ENCODE measurements at places on chromosomes 11 and 22.

DNA sequence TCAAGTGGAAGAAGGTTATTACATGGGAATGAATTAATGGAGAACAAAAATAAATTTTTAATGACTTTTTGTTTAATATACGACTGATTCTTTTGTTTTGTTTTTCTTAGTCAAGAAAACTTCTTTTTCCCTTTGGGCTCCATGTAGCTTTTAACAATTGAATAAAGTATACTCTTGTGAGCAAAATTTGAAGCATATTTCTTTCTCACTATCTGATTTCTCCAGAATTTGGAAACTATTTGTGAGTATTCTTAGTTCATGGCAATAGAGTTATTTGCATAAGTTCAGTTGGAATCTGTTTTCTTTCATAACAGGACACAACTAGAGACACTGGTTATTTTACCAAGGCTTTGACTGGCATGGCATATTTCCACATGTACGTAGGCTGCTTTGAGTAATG lies 3.8 kb upstream of the APOL1 start:
- DNase-seq, result no peak

- no peak for DNase-seq
Measured at GRCh38 chr11:81840380-81840779, 893.3 kb downstream of the FAM181B start.

GRCh38 chr22:22074634-22075381 lies 92.2 kb upstream of the TOP3B start:
- DNase-seq, result no peak

DNA sequence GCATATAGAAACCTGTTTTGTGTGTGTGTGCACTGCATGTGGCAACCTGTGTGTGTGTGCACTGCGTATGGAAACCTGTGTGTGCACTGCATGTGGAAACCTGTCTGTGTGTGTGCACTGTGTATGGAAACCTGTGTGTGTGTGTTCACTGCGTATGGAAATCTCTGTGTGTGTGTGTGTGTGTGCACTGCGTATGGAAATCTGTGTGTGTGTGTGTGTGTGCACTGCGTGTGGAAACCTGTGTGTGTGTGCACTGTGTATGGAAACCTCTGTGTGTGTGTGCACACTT lies 72.2 kb upstream of the CCND1 start:
- no peak for DNase-seq

- DNase-seq, result no peak
Measured at GRCh38 chr11:125990244-125990643, 44.4 kb downstream of the VSIG10L2 start.

DNA sequence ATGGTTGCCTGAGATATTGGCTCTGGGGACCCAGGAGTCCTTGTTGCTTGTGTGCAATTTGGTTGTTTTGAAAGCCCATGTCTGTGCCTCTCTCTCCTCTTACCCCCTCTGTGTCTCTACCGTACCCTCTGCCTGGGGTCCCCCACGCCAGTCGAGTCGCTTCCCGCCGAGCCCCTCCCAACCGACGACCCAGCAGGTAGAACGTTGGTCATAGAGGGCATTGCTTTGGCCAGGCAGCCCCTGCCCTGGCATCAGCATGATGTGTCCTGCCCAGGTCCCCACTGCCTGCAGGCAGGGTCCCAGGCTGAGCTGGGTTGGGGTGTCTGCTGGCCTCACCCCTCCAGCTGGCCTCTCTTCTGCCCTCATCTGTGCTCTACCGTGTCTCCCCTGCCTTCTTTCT lies 35.0 kb downstream of the TREH start:
- no peak for DNase-seq

DNA sequence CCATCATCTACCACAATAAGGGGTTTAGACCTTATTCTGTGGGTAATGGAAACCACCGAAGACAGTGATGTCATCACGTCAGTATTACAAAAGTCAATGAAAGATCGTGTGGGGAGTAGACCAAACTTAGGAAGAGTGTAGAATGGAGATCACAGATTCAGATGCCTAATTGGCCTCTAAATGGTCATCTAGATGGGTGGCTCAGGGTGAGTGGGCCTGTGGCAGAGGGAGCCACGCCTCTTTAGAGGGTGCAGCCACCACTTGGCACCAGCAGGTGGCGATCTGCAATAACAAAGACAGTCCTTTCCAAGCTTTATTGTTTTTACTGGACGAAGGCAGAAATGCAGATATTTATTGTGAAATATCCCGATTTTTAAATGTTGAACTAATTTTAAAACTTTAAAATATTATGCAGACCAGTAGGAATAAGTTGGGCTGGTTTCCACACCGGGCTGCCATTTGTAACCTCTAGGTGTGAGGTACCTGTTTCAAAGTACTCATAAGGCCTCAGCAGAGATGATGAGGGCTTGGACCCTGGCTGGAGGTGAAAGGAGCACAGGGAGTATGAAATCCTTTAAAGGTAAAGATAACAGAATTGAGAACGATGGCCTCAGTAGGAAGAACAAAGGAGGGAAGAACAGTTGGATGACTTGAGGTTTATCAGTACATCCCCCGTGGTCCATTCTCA lies 222.0 kb downstream of the DBX1 start:
- no peak for DNase-seq

DNA sequence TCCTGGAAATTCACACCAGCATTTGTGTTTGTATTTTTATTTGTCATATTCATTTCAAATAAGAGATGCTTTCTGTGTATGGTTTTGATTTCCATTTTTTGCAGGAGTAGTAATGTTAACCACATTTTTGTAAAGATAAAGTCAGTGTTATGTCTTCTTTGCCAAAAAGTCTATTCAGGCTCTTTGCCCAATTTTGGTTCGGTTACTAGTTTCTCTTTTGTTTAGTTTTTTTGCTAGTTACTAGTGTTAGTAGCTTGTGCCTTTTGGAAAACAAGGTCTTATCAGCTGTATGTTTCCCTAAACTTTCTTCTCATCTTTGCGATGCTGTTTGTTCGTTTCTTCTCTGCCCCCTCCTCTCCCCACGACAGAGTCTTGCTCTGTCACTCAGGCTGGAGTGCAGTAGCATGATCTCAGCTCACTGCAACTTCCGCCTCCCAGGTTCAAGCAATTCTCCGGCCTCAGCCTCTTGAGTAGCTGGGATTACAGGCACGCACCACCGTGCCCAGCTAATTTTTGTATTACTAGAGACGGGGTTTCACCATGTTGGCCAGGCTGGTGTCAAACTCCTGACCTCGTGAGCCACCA lies 112.3 kb upstream of the GRK3 start:
- no peak for DNase-seq

DNA sequence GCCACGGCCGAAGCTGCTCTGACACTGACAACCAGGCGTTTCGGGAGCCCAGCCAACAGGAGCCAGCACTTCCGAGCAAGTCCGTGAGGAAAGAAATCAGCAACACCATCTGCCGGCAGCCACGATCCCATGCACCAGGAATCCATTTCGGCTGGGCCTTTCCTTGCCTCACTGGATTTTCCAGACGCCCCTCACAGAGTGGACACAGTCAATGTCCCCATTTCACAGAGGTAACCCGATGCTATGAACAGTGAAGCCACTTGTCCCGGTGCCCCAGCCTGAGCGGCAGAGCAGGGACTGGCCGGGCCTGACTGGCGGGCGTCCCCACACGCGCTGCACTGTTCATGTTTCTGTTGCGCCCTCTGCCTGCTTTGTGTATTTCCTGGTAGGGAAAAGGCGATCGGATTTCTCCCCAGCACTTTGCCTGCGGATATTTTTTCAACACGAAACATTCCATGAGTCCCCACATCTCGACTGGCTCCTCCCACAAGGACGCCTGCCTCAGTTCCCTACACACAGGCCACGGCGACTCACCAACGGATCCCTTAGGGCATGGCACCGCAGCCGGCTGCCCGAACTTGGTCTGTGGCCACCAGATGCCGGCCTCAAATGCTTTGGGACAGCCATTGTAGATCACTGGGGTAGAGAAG lies 55.3 kb downstream of the TRMU start:
- no peak for DNase-seq

DNA sequence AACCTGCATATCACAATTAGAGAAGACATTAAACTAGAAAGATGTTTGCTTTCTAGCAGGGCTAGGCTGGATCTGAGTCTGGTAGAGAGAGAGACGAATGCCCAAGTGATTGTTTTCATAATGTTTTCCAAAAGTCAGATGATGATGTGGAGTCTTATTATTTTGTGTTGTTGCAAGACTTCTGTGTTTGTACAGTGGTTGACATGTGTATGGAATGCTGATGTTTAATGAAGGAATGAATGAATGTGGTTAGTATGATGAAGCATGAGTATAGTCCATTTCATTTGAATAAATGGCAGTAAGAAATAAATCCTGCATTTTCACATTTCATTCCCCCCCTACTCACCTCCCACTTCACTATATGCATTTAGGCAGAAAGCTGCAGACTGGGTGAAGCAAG lies 69.6 kb downstream of the PPP2R1B start:
- DNase-seq, result no peak

DNA sequence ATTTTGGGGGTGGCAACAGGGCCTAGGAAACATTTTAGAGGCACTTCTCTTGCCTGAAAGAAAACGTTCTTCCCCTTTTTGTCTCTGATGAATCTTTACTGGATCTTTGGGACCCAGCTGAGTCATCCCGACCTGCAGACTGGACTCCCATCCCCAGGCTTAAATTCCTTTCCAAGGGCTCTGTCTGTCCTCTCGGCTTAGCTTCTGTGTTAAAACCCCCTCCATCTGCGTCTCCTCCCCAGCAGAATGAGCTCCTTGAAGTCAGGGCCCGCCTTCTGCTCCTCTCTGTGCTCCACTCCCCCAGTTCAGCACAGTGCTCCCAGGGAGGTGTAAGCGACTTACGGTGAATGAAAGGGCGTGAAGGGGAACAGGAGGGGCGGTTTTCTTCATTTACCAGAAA lies 895 bp upstream of the DAGLA start:
- DNase-seq, result no peak

DNA sequence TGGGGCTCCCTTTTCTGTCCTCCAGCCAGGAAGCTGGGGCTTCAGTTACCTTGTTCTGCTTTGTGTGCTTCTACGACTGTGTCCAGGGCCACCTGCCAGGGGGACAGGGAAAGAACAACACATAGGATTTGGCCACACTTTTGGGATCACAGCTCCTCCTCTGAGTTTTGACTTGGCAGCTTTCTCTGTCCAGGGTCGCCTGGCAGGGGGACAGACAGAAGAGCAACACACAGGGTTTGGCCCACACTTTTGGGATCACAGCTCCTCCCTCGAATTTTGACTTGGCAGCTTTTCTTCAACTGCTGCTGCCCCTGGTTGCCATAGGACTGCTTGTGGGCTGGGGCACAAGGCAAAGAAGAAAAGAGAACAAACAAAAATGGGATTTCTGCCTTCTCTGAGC lies 19.1 kb downstream of the INCENP start:
- peak; percentile 30 for DNase-seq

DNA sequence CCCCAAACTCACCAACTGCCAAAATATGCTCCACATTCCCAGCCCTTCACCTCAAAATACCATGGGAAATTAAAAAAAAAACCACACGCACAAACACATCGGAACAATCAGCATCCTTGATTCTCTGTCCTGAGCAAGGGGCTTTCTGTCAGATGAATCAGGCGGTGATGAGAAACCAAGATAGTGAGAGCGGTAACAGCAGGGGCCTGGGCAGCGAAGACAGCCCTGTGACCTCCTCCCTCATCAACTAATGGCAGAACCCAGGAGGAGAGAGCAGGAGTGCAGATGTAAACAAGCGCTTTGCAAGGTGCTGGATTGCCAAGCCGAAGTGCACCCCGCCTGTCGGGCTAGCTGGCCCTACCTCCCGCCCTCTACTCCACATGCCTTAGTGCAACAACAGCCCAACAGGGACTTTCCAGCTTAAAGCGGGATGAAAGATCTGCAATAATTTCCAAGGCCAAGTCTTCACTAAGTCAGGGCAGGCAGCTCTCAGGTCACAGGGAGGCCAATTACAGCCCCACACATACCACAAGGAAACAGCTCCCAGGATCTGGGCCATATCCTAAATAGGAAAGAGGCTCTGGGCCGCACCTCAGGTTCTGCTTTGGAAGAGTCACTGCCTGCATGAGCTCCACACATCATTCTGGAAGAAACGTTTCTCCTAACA lies 72.2 kb upstream of the BID start:
- no peak for DNase-seq

DNA sequence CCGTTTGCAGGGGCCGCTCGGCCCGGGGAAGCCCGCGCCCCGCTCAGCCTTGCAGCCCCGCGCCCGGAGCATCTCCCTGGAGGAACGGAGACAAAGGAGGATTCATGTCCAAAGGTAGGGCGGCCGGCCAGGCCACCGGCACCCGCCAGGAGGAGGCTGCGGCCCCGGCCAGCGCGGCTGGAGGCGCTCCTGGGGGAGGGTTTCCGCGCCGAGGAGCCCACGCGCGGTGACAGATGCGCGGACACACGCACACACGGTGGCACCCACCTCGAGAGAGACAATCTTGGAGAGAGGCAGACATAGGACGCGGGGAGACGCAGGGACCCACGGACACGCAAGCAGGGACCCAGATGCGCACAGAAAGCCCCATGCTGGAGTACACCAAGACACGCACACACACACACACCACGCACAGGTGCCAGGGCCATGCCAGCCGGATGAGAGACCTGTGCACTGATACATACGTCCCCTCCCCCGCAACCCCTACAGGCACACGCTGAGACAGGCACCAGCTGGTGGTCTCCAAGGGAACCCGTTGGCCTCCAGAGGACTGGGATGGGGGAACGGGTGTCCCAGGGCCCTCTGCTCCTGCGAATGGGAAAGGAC lies 7.8 kb downstream of the SEPTIN3 start:
- no peak for DNase-seq

- DNase-seq, result no peak
Measured at GRCh38 chr11:123558536-123559315, 95.7 kb downstream of the SCN3B start.

All from NCI-H446 treated with DMSO at 0.1 percent for 48 hours (cell line).